ENCODE measurements at places on chromosomes 5 and 9. TPM values are rescaled to one million over a fixed set of nuclear protein-coding genes. Genes with fewer than 3 reads are reported as not detected.

CARD9 gene
- polyA plus RNA-seq, result 0.17 TPM

ANKRD31 gene
- polyA plus RNA-seq, result 0.01 TPM

SLC25A48 gene
- polyA plus RNA-seq, result not detected

RMI1 gene
- polyA plus RNA-seq, result 4.0 TPM

TNFSF15 gene
- polyA plus RNA-seq, result 0.40 TPM

ADAMTSL2 gene
- polyA plus RNA-seq, result not detected

DRD1 gene
- not detected for polyA plus RNA-seq

PRDM9 gene
- polyA plus RNA-seq, result not detected

Data from foreskin keratinocyte (primary cell).